Activated CD4-positive, alpha-beta T cell treated with anti-CD3 and anti-CD28 coated beads, Interleukin-10, Interleukin-2, amounts not matched to agents 100 ng/mL and 50 ng/mL, durations not matched to agents 16 hours and 8 hours (primary cell): ENCODE measurements at places on chromosomes 4 and X.

DNA sequence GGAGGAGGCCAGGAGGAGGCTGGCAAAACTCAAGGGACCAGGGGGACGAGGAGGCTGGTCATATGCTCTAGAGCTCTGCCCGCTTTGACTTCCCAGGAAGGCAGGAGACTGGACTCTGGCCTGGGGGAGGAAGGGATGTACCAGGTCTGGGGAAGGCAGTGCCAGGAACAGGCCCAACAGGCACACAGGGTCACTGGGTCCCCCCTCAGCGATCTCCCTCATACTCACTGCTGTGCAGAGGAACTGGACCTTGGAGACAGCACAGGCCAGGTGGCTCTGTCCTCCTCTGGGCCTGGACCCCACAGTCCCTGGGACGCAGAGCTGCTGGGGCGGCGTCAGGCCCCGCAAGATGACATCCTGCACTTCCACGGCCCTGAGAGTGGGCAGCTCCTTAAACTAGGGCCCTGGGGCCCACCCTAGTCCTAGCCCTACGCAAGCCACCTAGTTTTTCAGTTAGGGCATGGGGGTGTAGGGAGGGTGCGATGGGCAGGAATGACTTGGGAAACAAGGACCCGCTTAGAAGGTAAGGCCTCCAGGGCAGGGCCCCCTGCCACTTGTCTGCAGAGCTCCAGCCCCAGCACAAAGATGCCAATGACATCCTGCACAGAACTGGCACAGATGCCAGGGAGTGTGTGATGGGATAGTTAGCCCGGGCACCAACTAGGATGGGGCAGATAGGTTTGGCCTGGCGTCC lies 59.5 kb downstream of the HTRA3 start:
- no peak for DNase-seq

DNA sequence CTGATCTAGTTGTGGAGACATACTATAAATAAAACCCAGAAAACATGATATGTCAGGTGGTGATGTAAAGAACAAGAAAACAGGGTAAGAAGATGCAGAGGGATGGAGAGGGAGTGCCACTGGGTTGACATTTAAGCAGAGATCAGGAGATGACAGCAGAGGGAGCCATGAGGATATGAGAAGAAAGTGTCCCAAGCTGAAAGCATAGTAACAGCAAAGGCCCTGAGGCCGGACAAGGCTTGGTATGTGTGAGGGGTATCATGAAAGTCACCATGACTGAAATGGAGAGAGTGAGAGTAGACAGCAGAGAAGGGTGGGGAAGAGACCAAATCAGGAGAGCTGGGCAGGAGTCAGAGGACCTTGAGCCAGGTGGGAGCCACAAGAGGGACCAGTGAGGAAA lies 3.4 kb downstream of the GPKOW start:
- no peak for DNase-seq

- peak; percentile 47 for DNase-seq
These were observed 17.2 kb upstream of the SMIM14 start for GRCh38 chr4:39655876-39656275.

DNA sequence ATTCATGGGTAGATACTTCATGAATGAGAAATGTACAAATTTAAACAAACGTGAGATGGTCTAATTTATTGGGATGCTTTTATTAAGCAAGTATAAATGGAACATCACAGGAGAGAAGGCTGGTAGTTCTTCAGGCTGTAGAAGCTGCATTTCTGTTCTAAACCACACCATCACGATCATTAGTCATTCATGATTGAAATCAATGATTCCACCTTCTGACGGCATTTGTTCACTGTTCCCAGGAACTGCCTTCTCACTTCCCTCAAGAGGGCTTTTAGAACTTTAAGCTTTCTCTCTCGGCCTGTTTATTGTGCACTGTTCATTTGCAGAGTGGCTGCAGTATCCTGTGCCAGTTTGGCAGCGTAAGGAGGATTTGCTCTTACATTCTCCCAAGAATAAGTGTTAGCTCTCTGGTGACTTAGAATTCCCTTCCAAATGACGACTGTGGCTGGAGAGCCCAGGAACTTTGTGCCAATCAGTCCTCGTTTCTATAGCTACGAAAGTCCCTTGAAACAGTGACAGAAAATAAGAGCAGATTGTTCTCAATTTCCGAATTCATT lies 54.7 kb downstream of the MFAP3L start:
- DNase-seq = no peak

DNA sequence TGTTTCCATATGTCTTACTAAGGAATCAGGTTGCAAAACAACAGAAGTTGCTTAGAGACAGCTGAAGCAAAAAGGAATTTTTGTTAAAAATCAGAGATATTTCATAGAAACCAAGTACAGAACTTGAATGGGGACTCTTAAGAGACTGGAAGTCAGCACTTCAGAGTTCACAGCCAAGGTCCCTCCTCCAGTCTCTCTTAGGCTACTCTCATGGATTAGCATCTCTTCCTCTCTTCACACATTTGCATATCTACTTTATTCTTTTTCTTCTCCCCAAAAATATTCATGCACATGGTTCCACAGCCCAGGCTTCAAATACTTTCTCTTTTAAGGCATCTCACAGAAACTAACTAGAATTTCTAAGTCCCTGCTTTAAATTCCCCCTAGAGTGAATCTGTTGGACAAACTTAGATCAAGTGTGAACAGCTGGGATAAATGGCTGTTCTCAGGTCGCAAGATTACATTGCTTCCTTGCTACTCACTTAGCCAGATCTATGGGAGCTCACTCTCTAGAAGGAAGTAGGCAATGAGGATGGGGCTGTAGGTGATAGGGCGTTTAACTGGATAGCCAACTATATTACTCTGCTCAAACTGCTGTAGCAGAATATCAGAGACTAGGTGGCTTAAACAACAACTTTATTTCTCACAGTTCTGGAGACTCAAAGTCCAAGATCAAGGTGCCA lies 73.7 kb upstream of the GALNT7 start:
- no peak for DNase-seq

- DNase-seq = no peak
These were observed 48.5 kb upstream of the GPRIN3 start for GRCh38 chr4:89356086-89356485.
